ENCODE measurements at places on chromosomes 5 and 9.

DNA sequence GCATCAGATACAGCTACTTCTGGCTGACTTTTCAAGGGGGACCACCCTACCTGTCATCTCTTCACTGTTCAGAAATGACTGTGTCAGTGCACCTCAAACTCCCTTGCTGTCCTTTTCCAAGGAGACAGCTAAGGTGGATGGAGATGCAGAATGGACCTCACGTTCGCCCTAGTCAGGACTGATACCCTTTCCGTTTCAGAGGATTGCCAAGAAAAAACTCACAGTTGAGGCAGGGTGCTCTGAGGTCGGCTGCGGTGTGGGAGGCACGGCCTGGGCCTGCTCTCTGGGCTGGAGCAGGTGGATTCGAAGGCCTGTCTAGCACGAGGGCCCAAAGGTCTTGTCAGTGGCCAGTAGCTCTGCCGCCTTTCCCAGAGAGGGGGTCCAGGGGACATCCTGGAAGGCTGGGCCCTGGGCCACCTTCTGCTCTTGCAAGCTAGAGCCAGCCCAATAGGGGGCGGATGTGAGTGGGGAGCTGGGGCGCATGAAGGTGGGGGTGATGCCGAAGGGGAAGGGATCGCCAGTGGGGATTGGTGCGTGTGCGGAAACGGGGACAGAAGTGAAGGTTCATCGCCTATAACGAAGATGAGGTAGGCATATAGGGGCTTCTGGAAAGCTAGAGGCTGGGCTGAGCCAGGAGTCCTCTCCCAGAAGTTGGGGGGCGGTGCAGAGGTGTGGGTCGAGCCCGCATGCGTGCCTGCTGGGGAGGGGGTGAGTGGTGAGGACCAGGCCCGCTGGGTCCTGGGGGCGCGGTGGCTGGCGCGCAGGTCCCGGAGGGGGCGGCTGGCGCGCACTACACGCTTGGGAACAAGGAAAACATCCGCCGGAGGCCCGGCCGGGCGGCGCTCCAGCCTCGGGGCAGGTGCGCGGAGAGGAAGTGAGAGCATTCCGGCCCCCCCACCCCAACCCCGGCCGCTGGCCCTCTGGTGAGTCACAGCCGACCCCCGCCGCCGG, 2.5 kb upstream of the MSMP start:
- DNase-seq, result no peak

DNA sequence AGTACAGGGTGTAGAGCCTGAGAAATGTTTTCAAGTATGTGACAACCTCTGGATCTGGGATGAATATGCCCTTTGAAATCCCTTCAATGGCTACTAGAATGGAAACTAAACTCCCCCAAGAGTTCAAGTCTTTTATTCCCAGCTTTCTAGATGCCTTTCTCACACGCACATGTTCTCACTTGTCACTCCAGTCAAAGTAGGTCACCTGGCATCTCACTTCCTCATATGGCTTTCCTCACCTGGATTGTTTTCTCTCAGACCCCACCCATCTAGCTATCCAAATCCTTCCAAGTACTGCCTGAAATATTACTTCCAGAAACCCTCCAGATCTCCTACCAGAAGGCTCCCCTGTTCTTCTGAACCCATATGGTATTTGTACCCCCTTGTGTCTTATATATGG, 615.4 kb upstream of the KLF4 start:
- no peak for DNase-seq

DNA sequence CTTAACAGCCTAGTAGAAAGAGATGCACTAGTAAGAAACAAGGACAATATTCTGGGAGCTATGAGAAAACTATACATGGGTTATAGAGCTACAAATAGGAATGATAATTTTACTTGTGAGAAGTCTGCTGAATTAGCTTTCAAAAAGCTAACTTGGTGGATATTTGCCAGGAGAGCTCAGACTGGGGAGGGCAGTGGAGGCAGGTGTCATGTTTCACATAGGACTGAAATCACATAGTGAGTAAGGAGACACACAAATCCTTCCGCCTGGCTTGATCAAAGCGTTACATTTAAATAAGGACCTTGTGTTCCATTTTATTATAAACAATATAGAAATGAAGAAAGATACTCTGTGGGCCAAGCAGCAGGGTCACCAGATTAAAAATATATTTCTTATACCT, 235.0 kb downstream of the ISL1 start:
- peak; percentile 22 for DNase-seq

GRCh38 chr5:82595113-82595512, 317.0 kb upstream of the RPS23 start:
- DNase-seq, result no peak

DNA sequence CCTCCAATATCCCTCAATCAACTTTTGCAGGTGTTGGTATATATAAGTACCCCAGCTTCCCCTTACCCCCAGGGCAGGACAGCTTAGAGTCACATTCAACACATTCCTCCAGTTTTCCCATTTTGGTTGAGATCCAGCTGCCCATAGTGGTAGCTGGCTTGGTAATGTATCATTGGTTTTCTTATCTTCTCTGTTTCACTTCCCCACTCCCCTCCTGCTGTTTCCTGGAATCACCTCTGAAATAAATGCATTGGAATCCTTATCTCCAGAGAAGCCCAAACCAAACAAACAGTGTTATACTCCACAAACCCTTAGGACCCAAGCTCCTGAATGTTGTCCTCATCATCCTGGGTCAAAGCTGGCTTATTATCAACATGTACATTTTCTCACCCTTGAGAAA, 184.8 kb downstream of the TMEM38B start:
- no peak for DNase-seq

- no peak for DNase-seq
Observed at GRCh38 chr9:112042244-112042638, 132.9 kb downstream of the SUSD1 start.

DNA sequence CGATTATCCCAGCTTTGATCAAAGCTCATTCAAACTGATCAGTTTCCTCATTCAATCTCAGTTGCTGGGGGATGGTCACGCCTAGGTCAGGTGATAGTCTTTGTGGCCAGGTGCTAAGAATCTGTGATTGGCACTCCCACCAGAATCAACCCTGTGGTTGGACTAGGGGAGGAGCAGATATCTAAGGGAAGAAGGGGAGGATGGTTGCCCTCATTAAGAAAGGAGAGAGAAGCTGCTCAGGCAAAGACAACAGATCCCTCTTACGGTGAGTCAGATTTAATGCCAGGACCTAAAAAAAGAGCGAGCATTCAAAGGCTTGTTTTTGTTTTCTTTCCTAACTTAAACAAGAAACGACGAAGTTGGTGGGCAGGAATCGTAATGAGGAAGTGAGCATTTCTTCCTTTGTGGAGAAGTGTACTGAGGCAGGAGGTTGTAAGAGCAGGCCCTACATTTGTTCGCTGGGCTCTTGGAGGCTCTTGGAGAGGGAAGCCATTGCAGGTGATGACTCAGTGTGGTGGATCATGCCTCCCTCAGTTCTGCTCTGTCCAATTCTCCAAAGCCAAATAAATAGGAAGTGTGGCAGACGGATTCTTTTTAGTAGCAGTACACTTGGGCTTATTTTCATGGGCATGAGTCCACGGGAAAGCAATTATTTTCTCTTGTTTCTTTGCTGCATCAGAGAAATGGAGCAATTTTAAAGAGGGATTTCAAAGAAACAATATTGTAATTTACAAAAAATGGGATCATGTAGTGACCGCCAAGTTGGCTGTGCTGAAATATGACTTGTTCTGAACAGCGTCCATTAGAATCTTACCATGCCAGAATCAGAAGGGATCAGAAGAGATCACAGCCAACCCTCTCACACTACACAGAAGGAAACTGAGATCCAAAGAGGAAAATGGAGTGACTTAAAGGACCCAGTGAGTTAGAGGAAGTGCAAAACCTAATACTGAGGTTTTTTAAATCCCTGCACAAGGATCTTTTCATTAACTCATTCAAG, 18.7 kb upstream of the TGFBR1 start:
- DNase-seq, result no peak
